ENCODE measurements at places on chromosomes 13 and 19.

GRCh38 chr13:90402613-90403012, 944.9 kb upstream of the MIR17HG start:
- DNase-seq: no peak

GRCh38 chr13:53341144-53341510, 312.5 kb downstream of the OLFM4 start:
- no peak for DNase-seq

GRCh38 chr19:44666852-44667556, 4.3 kb upstream of the CEACAM19 start:
- no peak for DNase-seq

DNA sequence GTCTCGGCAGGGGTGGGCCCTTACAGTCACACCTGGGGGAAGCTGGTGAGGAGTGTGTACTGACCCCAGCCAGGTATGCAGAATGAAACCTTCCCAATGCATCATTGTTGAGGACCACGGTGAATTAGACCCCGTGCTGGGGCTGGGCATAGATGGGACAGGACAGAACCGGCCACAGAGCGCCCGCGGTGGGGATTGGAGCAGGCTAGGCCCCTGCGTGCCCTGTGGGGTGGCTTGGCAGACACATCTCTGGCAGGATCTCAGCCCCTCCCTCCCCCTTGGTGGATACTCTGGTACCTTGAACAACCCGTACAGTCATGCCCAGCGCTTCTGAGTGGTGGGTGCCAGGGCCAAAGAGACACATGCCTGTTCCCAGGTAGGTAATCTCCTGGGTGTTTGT, 200.6 kb downstream of the TEX29 start:
- DNase-seq: no peak

DNA sequence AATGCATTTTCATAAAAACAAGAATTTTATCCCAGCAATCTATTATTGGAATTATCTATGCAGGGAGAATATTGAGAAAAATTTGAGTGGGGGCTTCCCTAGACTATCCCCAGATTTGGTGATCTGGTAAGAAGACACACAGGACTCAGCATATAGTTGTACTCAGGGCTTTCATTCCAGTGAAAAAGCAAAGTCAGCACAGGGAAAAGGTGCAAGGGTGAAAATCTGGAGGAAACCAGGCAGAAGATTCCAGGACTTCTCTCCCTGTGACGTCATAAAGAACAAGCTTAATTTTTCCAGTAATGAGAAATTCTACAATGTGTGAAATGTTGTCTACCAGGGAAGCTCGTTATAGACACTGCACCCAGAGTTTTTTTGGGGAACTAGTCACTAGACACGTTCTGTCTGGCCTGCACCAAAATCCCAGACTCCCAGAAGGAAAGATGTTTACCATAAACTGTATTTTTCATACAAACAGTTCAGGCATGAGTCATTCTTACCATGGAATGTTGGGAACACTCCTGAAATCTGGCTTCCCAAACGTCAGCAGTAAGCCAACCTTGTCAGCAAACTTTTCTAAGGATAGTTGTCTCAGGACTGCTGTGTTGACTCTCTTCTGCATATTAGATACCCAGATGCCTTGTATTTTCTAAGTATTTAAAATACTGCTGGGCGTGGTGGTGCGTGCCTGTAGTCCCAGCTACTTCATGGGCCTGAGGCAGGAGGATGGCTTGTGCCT, 107.4 kb downstream of the DNAJC3 start:
- DNase-seq: no peak

GRCh38 chr19:20912973-20913372, 10.1 kb upstream of the ZNF85 start:
- no peak for DNase-seq

DNA sequence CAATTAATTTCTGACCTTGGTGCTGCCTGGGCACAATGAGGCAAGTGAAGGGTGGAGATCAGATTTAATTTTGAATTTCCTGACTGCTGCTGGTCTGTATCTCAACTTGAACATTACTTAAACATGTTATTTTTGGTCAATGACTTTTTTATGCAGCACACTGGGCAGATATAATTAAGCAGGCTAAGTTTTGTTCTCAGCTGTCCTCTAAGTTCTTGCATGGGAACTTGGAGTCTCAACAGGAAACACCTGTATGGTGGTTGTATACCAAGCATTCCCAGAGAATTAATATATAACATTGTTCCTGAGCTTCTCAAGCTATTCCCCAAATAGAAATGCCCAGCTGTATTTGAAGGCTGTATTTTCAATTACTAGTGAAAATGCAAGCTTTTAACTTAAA, 113.5 kb upstream of the EDNRB start:
- DNase-seq: no peak

DNA sequence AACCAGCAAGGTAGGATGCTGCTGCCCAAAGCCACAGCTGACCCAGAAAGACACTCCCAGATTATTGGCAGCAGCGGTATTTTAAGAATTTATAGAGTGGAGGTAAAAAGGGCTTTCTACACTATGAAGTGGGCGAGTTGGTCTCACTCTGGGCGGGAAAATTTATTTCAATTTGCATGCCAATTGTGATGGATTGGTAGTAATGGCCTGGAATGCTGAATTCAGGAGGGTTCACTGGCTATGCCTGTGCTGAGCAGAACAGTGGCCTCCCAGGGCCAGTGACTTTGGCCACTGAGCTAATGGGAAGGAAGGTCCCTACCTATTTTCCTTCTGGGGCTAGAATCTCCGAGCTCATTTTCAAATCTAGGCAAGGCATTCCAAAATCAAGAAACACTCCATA, 243.5 kb downstream of the TSHZ3 start:
- no peak for DNase-seq

- no peak for DNase-seq
Observed at GRCh38 chr19:36527341-36527740, 730 bp downstream of the ZNF260 start.

GRCh38 chr13:104466016-104466415, 1399.8 kb upstream of the SLC10A2 start:
- no peak for DNase-seq

- no peak for DNase-seq
Observed at GRCh38 chr13:84025824-84026223, 143.6 kb upstream of the SLITRK1 start.

DNA sequence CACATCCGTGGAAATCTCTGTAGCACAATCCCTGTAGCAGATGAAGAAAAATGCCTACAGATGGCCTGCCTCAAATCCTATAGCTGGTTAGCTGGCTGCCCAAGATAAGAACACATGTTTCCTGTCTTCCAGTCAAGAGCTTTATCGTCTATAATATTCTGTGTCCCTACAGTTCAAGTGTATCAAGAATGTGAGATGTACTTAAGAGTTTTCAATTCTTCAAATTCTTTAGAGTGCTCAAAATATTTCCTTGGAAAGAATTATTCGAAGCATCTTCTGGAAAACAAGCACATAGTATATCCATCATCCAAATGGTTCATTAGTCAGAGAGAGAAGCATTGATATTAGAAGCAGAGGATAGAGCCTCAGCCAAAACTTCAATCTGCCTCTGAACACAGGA, 239.8 kb downstream of the COG6 start:
- DNase-seq: peak; percentile 14

DNA sequence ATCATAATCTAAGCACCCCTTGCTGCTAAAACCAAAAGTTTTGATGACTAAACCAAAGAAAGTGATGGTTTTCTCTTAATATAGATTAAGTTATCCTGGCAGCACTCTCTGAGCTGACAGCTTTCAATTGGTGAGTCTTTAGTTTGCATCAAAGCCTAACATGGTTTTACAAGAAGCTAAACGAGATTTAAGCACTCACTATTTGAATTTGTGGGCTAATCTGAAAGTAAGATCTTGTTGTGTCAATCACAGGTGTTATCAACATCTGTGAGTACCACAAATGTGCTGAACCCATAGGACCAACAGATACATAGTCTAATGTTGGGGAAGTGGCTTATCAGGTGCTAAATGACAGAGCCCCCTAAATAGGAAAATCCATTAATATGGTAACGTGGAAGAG, 223.9 kb downstream of the LHFPL6 start:
- DNase-seq: no peak

DNA sequence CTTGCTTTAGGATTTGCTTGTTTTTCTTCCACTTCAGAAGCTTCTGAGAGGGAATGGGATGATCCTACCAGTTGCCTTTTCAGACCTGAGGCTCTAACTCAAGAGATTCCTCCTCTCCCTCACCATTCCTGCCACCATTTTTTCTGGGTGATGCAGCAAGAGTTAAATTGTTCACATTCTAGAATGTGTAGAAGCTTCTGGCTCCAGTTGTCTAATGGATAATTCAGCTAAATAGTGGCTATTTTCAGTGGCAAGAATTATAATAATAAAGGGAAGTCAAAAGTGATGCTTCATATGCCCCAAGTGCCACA, 20.9 kb downstream of the BBC3 start:
- no peak for DNase-seq

GRCh38 chr19:38701455-38702063, 42.7 kb downstream of the CAPN12 start:
- no peak for DNase-seq

DNA sequence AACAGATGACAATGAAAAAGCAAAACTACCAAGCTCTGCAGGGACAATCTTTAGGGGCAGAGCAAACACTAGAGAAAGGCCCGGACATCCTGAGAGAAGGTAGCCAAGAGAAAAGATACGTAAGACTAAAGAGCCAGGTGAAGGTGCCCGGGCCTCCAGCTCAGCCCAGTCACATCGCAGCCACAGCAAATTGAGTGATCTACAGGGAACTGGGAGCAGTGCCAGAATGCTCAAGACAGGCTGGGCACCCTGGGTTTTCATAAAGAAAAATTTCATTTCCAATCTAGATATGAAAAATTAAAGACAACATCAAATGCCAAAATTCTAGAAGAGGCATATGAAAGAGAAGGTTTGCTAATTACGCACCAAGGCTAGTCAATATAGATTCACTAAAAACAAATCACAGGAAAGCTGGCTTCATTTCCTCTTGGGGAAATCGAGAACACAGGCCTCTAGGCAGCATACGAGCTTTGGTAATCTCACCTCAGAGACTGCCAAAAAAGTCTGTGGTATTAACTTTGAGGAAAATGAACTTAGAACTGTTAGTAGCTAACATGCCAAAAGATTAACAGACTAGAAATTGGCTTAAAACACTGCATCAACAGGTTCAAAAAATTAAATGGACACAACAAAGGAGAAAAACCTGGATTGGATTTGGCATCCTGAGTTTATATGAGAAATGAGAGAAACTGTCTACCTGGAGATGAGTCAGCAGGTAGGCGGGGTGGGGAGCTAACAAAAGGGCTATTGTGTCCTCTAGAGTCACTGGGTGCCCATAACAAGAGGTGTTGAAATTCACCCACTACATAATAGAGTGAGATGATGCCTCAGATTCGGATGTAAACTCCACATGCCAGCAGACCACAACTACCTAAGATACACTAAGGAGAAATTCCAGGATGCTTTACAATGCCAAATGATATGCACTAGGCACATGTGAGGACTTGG, 6.6 kb downstream of the ANKRD10 start:
- no peak for DNase-seq

DNA sequence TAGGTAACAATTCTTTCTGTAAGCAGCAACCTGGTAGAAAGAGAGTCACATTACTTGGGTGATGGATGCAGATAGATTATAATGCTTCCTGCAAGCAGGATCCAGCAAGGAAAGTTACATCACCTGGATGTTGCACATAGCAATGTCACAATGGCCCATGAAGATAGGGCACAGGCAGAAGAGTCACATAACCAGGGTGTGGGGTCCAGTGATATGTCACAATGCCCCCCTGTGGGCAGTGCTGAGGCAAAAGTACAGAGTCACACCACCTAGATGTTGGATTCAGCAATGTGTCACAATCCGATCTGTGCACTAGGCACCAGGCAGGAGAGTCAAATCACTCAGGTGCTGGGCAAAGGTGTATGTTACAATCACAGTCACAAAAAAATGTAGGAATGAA, 4.0 kb upstream of the ZNF43 start:
- no peak for DNase-seq

- no peak for DNase-seq
Observed at GRCh38 chr13:63198071-63198470, 1782.4 kb upstream of the PCDH20 start.

- no peak for DNase-seq
Observed at GRCh38 chr13:106846571-106847448, 278.9 kb upstream of the ARGLU1 start.
